ENCODE measurements at places on chromosomes 1 and 21. TPM values are rescaled to one million over a fixed set of nuclear protein-coding genes. Genes with fewer than 3 reads are reported as not detected.

COL11A1 gene
- total RNA-seq, result 7.5 TPM

FCRL2 gene
- 2.3 TPM for total RNA-seq

C1orf159 gene
- 19.2 TPM for total RNA-seq

ANKRD34A gene
- 1.0 TPM for total RNA-seq

VCAM1 gene
- total RNA-seq, result 68.9 TPM

S1PR1 gene
- total RNA-seq, result 130 TPM

SMIM12 gene
- total RNA-seq, result 19.5 TPM

KRTAP11-1 gene
- total RNA-seq, result not detected

GCSAML gene
- total RNA-seq, result 0.40 TPM

PCP4L1 gene
- total RNA-seq, result 5.8 TPM

MMP23B gene
- 29.2 TPM for total RNA-seq

SLC9C2 gene
- 0.97 TPM for total RNA-seq

CD1E gene
- 1.3 TPM for total RNA-seq

SPATA21 gene
- not detected for total RNA-seq
